ENCODE measurements at places on chromosomes 1 and 21.

DNA sequence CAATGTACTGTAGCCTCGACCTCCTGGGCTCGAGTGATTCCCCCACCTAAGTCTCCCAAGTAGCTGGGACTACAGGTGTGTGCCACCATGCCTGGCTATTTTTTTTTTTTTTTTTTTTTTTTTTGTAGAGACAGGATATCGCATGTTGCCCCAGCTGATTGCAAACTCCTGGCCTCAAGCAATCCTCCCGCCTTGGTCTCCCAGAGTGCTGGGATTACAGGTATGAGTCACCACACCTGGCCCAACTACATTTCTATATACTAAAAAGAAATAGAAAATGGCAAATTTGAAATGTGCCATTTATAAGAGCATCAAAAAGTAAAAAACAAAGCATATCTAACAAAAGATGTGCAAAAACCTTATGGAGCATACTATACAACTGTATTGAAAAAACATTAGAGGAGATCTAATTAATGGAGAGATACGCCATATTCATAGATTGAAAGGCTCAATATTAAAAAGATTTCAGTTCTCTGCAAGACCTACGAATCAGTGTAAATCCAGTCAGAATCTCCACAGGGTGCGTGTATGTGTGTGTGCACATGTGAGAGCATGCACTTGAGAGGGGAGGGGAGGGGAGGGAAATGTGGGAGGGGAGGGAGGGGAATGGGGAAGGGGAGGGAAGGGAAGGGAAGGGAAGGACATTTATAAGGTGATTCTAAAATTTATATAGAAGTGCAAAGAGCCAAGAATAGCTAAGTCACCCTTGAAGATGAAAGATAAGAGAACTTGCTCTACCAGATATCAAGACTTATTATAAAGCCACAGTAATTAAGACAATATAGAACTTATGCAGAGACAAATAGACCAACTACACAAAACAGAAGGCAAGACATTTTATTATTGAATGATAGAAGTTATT lies 15.5 kb upstream of the PADI4 start:
- DNase-seq, result no peak

- no peak for DNase-seq
Observed at GRCh38 chr1:214326406-214326805, 45.4 kb downstream of the SMYD2 start.

GRCh38 chr1:31987135-31987619 lies 26.5 kb upstream of the KHDRBS1 start:
- DNase-seq, result no peak

GRCh38 chr1:29860056-29860455 lies 623.7 kb downstream of the PTPRU start:
- no peak for DNase-seq

DNA sequence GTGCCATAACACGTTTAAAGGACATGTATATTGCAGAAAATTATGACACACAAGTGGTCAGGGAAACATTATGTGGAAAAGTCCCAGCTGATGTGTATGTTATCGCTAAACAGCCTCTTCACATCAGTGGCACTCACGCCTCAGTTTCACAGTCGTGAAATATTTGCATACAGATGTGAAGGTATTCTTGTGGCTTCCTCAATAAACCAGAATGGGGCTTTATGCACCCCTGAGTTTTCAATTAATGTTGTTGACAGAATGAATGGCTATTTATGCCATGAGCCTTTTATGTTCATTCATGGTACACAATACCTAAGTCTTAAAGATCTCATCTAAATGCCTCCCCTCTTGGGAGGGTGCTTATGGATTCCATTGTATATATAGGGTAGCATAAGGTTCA lies 202.1 kb upstream of the ADGRL2 start:
- no peak for DNase-seq

DNA sequence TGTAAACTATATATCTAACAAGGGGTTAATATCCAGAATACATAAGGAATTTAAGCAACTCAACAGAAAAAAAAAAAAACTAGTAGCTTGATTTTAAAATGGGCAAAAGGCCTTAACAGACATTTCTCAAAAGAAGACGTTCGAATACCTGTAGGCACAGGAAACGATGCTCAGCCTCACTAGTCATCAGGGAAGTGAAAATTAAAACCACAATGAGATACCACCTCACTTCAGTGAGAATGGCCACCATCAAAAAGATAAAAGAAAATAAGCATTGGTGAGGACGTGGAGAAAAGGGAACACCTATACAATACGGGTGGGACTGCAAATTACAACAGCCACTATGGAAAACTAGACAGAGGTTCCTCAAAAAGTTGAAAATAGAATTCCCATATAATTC lies 37.3 kb downstream of the NPHP4 start:
- DNase-seq, result no peak

DNA sequence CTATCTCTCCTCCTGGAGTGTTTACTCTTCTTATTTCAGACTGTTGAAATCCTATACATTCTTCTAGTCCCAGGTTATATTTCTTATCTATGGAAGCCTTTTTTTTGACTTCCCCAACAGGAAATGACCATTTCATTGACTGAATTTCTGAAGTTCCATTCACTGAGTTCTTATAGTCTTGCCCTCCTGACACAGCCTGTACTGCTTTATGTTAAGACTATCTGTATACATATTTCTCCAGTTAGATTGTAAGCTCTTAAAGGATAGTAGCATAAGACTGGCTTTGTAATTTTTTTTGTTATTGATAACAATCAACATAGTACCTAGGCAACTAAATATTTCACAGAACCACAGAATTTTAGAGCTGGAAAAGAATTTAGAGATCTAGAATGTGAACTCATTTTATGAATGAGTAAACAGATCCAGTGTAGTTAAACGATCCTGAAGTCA lies 14.9 kb upstream of the MACF1 start:
- DNase-seq, result no peak

DNA sequence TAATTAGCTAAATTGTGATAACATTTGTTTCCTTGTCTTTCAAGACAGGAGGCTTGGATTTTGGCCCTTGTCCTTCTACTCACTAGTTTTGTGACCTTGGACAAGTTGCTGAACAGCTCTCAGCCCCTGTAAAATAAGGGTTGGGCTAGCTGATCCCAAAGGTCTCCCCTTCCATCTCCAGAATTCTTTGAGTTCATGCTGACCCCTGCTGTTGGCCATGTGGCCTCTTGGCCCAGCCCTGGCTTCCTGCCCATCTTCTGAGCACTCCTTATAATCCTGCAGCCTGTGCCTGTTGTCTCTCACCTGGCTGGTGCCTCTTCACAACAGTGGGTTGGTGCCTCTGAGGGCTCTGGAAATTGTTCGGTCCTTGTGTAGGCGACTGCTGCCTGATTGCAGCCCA lies 10.1 kb downstream of the PTGFRN start:
- DNase-seq, result no peak

Data from putamen (tissue), 1 donor.